Karpas-422 (cell line): ENCODE measurements at places on chromosomes 3 and 15. TPM values are rescaled to one million over a fixed set of nuclear protein-coding genes. Genes with fewer than 3 reads are reported as not detected.

Gene GP9
- total RNA-seq: not detected in 2 replicates

Gene RASL12
- total RNA-seq: not detected in 2 replicates

Gene PLSCR2
- 1.0 TPM in 1 of 2 replicates, not detected in the other for total RNA-seq

- DNase-seq: no peak
- H3K27ac ChIP-seq: no peak overlapping the region
- H3K36me3 ChIP-seq: no peaks in the 10 kb centered on the region
- no peaks in the 10 kb centered on the region for H3K4me1 ChIP-seq
- H3K27me3 ChIP-seq: no peaks in the 10 kb centered on the region
Measured at GRCh38 chr3:45905755-45906154, 19.4 kb downstream of the CCR9 start.

- H3K4me3 ChIP-seq: no peak overlapping the region
- no peaks in the 10 kb centered on the region for H3K36me3 ChIP-seq
- no peak for DNase-seq
- H3K27me3 ChIP-seq: no peaks in the 10 kb centered on the region
- no peaks in the 10 kb centered on the region for H3K4me1 ChIP-seq
- no peak overlapping the region for H3K27ac ChIP-seq
Measured at GRCh38 chr15:45641999-45642932, 7.4 kb downstream of the SQOR start.

DNA sequence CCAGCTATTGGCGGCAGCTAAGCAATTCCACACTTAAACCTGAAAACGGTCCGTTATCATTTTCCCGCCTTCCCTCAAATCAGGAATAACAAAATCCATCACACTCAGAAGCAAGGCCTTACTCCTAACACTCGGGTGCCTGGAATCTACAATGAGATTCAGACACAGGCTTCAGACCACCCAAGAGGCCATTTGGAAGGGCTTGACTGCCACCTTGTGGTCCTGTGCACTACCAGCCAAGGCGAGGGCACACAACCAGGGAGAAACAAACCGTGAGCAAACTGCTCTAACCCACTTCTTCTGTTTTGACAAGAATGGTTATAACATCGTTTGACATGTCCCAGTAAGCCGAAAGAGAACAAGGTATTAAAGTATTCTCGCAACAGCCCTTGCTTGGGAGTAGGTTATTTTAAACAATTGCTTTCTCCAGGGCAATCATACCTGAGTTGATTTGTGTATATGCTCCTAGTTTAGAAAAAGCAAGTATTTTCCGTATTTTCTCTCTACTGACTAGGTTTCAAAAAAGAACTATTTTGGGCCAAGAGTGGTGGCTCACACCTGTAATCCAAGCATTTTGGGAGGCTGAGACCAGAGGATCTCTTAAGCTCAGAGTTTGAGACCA, 40.1 kb upstream of the TAFA4 start:
- H3K27me3 ChIP-seq: no peaks in the 10 kb centered on the region
- H3K4me3 ChIP-seq: no peak overlapping the region
- H3K27ac ChIP-seq: no peak overlapping the region
- no peaks in the 10 kb centered on the region for H3K36me3 ChIP-seq
- H3K4me1 ChIP-seq: no peaks in the 10 kb centered on the region

GRCh38 chr3:47578119-47578632, 489 bp downstream of the CSPG5 start:
- peaks cover 10% of the 10 kb centered on the region for H3K4me1 ChIP-seq
- no peak for DNase-seq
- no peak overlapping the region for H3K4me3 ChIP-seq
- no peak overlapping the region for H3K27ac ChIP-seq

GRCh38 chr15:31360843-31361763, 34.5 kb downstream of the KLF13 start:
- peak; percentile 92 for DNase-seq
- H3K4me1 ChIP-seq: peaks cover 96% of the 10 kb centered on the region
- H3K4me3 ChIP-seq: peak overlapping the region; percentile 39
- H3K27ac ChIP-seq: peak overlapping the region; percentile 93
- no peaks in the 10 kb centered on the region for H3K36me3 ChIP-seq
- H3K27me3 ChIP-seq: no peaks in the 10 kb centered on the region

- H3K36me3 ChIP-seq: peaks cover 7% of the 10 kb centered on the region; the same call in 1 of the 2 replicates
- peaks cover 21% of the 10 kb centered on the region for H3K4me1 ChIP-seq
- no peaks in the 10 kb centered on the region for H3K27me3 ChIP-seq
- no peak overlapping the region for H3K4me3 ChIP-seq
- DNase-seq: no peak
Measured at GRCh38 chr3:67509471-67510075, 144.8 kb downstream of the SUCLG2 start.
